C1 segment of cervical spinal cord (tissue), 14 donors: ENCODE measurements at places on chromosomes 1 and 21.

DNA sequence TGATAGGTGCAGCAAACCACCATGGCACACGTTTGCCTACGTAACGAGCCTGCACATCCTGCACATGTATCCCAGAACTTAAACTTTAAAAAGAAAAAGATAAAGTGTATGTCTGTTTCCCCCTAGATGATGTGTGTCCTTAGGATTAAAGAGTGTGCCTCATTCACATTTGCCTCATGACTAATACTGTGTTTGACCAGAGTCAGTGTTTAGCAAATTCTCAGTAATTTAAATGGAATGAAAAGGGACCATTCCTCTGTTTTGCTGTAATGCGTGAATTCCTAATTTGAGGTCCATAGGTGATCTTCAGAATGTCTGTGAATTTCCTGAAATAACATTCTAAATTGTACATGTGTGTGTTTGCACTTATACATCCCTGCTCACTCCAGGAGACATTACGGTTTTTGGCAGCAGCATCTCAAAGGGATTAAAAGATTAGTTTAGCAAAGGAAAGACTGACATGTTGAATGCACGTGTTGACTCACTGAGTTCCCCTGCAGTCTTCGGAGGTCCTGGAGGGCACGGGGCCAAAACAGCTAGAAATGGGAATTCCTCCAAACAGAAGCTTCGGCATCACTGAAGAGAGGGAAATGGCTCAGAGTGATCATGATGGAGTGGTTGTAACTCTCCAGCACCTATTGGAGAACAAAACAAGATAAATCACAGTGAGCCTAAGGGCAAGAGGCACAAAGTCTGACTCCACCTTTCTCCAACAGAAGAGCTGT, 19.1 kb upstream of the SLC35F3 start:
- no peak for DNase-seq

DNA sequence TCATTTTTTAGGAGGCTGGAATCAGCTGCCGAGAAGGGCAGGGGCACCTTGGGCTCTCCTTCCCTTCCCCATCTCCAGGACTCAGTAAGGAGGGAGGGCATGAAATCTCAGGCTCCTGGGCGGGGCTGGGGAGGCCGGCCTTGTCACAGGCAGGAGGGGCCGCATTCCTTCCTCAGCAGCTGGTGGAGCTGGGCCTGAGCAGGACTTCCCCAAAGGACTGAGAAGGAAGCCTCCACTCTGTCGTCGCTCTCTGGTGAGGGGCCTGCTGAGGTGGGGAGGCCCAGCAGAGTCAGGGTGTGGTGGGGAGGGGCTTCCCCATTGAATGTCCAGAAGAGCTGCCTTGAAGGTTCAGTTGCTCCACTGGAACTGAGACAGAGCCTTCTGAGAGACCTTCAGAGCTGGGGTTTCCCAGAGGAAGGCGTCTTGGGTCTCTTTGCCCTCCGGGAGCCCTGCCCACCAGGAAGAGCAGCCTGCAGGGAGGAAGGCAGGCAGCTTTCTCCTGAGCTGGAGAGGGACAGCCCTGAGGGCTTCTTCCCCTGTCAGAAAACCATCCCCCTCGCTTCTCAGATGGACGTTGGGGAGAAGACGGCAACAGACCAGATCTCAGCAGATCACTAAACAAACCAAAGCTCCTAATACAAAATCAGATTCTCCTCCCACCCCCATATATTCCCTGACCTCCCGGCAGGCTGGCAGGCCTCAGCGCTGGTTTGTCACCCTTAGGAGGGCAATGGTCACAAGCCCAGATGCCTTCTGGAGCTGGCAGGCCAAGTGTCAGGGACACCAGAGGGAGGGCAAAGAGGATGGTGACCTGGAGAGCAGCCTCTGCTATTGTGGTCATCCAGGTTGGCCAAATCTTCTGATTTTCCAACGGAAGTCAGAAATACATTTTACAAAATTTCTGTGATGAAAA, 10.7 kb downstream of the KCNA10 start:
- DNase-seq = no peak

GRCh38 chr1:37730376-37730775, 34.5 kb downstream of the EPHA10 start:
- DNase-seq = no peak

DNA sequence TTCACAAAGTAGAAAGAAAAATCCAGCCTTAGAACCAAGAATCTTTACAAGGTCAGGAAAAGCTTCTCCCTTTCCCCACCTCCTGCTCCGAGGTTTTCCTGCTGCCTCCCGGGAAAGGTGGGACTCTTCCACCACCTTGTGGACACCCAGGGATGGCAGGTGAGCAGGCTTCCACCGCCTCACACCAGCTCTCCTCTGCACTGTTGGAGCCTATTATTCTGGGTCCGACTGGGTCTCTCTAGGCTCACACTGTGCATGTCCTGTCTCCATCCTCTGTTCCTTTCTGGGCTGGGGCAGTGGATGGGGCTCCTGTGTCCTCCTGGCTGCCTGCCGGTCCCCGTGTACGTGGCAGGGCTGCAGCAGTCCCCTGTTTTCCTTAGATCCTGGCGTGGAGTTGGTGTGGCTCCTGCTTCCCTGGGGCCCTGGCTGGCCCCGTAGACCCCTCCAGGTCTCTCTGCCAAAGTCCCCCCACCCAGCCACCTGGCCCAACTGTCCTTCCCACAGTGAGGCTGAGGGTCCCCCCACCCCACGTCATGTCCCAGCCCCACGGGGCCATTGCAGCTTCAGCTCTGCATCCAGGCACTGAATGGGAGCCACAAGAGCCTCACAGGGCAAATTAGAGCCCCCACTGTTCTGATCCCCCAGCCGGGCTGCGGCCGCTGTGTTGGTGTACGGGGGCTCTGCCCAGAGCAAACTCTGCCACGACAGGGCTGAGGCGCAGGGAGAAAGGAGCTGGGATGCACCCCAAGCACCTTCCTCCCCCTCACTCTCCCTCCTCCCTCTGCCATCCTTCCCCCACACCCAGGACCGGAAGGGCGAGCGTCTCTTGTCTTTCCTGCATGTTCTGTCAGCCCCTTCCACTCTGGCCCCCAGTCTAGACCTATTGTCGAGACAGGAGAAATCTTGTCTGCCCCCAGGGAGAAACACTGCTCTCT, 3.3 kb upstream of the SLC45A1 start:
- no peak for DNase-seq

DNA sequence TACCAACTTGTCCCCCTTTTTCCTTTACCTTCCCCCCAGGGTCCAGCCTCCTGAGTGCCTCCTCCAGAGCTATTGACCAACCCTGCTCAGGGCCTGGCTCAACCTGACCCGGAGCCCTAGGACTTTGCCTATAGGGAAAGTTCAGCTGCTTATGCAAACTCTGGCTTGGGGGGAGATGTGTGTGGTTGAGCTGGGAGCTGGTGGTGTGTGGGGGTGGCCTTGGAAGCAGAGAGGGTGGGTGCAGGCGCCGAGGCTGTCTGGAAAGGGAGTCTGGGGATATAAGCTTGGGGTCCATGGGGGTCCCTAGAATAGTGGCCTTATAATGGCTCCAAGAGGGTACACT, 14.1 kb downstream of the KCNQ4 start:
- DNase-seq = no peak

GRCh38 chr1:151620286-151620685, 8.4 kb downstream of the SNX27 start:
- no peak for DNase-seq

GRCh38 chr1:36453051-36453450, 2.8 kb upstream of the OSCP1 start:
- DNase-seq = no peak
